Naive B cell (primary cell): ENCODE measurements at places on chromosomes 12 and 14.

- DNase-seq, result no peak
These were observed 288.4 kb downstream of the GXYLT1 start for GRCh38 chr12:41856228-41856627.

GRCh38 chr12:97797473-97797872 is 334.9 kb downstream of the RMST start:
- no peak for DNase-seq

DNA sequence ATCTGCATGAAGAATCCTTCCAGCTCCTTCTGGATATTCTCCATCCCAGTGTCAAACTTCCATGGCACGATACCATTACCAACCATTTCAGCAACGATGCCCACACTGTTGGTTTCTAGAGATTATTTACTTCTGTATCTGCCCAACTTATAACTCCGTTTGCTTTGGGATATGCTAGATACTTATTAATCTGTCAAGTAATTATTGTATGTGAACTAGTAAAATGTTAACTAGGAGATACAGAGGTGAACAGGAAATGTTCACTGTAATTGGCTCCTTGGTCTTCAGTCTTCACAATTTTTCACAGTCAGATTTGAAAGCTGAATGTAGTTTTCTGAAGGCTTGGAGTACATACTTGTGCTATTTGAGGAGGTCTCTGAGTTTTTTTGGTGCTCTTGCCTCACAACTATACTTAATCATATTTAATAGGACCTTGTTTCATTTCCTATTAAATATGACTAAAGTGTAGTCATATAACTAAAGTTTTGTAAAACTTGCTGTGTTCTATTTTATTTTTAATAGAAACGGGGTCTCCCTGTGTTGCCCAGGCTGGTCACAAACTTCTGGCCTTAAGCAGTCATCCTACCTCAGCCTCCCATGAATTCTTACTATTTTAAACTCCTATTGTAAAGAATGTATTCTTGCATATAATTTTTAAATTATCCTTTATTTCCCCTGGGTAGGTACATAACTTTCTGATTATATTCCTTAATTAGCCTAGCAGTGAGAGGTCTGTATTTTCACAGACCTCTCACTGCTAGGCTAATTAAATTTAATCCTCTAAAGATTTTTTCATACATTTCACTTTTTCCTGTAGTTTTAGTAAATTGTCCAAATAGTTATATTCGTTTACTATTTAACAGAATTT is 79.7 kb downstream of the FGD4 start:
- DNase-seq, result no peak

DNA sequence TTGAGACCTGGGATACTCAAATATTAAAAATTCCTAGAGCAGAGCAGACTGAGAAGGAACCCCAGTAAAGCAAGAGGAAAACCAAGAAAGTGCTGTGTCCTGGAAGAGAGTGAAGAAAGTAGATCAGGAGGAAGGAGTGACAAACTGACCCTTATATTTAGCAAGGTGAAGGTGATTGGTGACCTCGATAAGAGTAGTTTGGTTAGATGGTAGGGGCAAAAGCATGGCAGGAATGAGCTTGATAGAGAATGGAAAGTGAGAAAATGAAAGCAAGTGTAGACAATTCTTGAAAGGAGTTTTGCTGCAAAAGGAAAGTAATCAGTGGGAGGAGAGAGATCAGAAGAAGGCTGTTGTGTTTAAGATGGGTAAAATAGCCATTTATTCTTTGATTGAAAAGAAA is 51.1 kb downstream of the RASSF8 start:
- DNase-seq, result no peak

GRCh38 chr12:62575036-62575435 is 108.4 kb downstream of the MON2 start:
- DNase-seq, result no peak

GRCh38 chr12:123126294-123127181 is 24.4 kb downstream of the PITPNM2 start:
- no peak for DNase-seq

- DNase-seq, result no peak
These were observed 9.5 kb downstream of the FANCM start for GRCh38 chr14:45145214-45145613.

GRCh38 chr14:21346532-21347135 is 37.2 kb downstream of the SUPT16H start:
- no peak for DNase-seq

- no peak for DNase-seq
These were observed 59.2 kb downstream of the SPPL3 start for GRCh38 chr12:120844768-120845449.

- DNase-seq, result no peak
These were observed 74.0 kb upstream of the PLXNC1 start for GRCh38 chr12:94074216-94074979.

DNA sequence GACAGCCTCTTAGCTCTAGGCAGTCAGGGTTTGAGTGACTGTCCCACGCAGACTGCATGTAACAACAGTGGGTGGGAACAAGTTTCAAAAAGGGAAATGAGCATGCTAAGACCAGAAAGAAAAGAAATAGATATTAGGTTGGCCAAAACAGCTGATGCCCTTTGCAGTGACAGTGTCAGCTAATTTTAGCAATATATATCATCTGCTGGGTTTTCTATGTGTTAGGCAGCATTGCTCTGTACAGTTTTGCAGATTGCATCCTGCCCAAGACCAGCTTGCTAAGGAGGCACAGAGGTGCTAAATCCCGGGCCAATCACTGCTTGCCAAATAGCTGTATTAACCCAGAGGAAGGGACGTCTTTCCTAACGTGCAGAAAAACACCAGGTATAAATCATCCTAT is 541.9 kb upstream of the TBX3 start:
- no peak for DNase-seq

GRCh38 chr12:106506691-106507090 is 76.1 kb upstream of the RFX4 start:
- no peak for DNase-seq

- DNase-seq, result no peak
These were observed 542.4 kb downstream of the FLRT2 start for GRCh38 chr14:86072116-86072894.
